ENCODE measurements at places on chromosomes 13 and 19.

DNA sequence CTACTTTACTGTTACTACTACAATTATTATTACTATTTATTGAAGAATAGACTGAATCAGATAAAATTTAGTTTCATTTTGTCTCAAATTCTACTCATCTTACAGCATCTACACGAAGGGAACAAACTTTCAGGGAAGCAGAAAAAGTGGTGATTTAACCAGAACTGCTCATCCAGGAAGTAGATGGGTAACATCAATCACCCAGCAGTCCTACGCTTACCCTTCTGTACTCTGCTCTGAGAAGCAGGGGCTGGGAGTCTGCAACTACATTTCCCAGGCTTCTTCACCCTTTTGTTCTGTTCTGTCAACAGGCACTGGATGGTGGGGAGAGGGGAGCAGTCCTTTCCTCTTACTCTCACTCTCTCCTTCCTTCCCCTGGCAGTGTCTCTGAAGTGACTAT, 31.4 kb upstream of the GGACT start:
- no peak for DNase-seq

- no peak for DNase-seq
Measured at GRCh38 chr13:32048816-32049215, 17.2 kb downstream of the FRY start.

GRCh38 chr19:13796301-13797057, 1.2 kb downstream of the ZSWIM4 start:
- no peak for DNase-seq

DNA sequence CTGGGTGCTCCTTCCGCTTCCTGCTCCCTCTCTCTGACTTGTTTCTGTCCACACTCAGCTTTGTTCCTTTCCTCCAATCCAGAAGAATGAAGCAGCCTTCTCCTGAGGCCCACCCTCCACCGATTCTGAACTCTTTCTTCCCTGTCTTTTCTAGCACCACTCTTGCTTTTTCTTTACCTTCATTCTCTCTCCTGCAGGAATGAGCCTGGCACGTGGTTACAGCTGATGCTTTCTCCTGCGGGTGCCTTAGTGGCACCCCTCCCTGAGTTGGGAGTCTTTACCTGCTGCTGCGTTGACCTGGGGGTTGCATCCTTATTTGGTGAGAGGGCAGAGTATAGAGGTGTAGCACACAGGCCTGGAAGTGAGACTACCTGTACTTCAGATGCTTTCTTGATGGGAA, 6.2 kb downstream of the UBAC2 start:
- no peak for DNase-seq

- DNase-seq = peak; percentile 75
Measured at GRCh38 chr19:17394891-17395415, 957 bp upstream of the CCDC194 start.

- no peak for DNase-seq
Measured at GRCh38 chr19:11942843-11943108, 17.9 kb downstream of the ZNF700 start.

DNA sequence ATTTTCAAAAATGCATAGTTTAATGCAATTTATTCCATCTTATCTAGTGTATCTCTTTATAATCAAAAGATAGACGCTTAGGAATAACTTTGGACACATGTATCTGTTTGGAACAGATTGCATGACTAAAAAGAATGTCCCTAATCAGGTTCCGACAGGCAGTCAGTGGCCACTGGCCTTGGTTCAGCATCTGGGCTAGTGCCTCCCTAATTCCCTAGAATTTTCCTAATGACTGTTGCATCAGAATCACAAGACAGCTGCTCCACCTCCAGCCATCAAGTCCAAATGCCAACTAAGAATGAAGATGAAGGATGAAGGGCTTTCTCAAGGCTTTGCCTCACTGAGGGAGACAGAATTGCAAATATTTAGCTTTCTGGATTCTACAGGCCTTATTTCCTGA, 173.8 kb downstream of the EFNB2 start:
- DNase-seq = no peak

- no peak for DNase-seq
Measured at GRCh38 chr13:75797239-75797638, 161.1 kb downstream of the LMO7 start.

- DNase-seq = no peak
Measured at GRCh38 chr13:99698816-99699099, 197.5 kb downstream of the TM9SF2 start.

- DNase-seq = no peak
Measured at GRCh38 chr13:59991395-59991794, 172.3 kb downstream of the DIAPH3 start.

DNA sequence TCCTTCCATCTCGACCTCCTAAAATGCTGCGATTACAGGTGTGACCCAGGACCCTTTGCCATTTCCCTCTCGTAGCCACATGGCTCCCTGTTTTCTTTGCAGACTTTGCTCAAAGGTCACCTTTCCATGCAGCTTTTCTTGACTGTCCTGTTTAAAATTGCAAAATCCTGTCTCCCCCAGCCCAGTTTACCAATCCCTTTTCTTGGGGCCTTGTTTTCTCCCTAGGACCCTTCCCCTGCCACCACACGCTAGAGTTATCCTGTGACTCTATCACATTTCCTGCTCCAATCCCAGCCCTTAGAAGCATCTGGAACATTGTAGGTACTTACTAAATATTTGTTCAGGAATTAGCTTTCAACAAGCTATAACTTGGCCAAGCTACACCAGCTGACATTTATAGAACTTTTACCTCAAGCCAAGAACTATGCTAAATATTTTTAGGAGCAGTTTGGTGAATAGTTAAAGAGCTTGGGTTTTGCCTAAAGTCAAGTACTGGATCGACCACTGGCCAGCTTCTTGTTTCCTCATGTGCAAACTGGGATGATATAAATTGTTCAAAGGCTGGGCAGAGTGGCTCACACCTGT, 9.1 kb upstream of the SERTAD3 start:
- DNase-seq = no peak

DNA sequence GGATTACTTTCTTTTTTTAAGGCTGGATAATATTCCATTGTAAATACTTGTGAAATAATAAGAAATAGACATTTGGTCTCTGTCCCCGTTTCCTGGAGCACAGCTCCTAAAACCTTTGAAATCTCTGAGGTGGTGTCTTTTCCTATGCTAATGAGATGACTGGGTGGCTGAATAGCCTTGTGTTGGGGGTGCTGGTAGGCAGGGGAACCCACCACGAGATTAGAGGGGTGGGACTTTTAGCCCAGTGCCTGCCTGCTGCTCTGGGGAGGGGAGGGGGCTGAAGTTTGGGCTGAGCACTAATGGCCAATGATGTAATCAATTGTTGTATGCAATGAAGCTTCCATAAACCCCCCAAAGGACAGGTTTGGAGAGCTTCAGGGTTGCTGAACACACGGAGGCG, 175.7 kb downstream of the FGF9 start:
- DNase-seq = no peak

DNA sequence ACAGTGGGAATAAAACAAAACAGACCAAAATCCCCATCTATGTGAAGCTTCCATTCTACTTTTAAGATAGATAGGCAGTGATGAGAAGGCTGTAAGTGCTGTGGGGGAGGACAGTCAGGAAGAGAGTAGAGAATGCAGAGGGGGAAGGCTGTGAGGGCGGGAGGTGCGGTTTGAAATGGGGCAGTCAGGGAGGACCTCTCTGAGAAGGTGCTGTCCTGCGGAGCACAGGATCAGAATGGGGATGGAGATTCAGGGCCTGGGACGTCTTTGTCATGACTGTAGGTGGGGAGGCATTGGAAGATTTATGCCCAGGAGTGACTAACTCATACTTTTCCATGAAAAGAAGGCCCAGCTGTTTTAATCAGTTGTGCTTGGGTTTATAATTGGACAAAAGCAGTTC, 3.9 kb upstream of the GPR183 start:
- DNase-seq = peak; percentile 39

GRCh38 chr19:41597600-41598041, 21.7 kb downstream of the CEACAM21 start:
- peak; percentile 70 for DNase-seq

DNA sequence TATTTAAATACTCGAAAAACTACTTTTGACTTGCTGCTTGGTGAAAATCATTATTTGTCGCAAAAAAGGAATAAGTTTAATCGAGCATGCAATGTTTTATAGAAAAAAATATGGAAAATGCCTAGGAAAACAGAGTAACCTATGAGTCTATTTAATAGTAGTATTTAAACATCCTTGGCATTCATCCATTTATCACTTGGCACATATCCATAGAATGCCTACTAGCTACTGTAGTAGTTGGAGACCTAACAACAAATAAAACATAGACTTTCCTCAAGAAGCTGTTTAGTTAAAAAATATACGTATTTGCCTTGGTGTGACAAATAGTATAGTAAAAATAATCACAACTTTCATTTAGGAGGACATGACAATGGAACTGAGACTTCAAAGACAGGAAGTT, 302.1 kb downstream of the DIAPH3 start:
- DNase-seq = no peak

GRCh38 chr13:104024416-104025170, 958.4 kb upstream of the SLC10A2 start:
- no peak for DNase-seq

GRCh38 chr13:51500687-51501086, 47.9 kb upstream of the INTS6 start:
- DNase-seq = no peak

DNA sequence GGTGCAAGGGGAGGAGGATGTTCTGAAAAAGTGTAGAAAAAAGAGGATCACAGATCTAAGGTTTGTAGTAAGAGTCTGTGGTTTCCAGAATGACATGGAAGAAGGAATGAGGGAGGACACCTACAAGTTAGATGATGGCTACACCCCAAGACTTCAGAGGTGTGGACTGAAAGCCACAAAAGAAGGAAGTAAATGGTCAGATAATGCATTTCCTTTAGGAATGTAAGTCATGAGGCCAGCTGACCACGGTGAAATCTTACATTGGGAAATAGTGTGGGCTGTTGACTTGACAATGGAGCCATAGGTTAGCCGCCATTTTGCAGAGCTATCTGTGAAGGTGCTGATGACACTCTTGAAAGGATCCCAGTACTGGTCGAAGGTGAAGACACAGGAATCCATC, 25.3 kb upstream of the FBXO27 start:
- DNase-seq = no peak

GRCh38 chr13:30045916-30046704, 195.7 kb upstream of the UBL3 start:
- DNase-seq = no peak

DNA sequence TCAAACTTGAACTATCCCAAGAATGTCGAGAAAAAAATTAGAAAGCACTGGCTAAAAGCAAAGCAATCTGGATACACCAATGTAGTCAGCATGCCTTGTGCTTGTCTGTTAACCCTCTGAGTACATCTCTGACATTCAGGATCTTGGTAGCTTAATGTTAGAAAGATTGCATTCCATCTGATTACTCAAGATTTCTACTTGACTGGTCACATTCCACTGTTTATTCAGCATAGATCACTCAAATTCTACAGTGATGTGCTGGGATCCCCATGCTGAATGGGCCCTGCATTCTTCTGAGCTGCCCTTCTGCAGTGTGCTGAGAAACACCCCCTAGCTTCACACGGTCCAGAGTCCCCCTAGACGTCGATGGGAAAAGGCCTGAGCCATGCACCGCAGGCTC, 295.4 kb upstream of the MAB21L1 start:
- DNase-seq = no peak

- DNase-seq = no peak
Measured at GRCh38 chr13:49521224-49521623, 25.5 kb downstream of the PHF11 start.

GRCh38 chr13:79775830-79776229, 294.9 kb downstream of the NDFIP2 start:
- DNase-seq = no peak

DNA sequence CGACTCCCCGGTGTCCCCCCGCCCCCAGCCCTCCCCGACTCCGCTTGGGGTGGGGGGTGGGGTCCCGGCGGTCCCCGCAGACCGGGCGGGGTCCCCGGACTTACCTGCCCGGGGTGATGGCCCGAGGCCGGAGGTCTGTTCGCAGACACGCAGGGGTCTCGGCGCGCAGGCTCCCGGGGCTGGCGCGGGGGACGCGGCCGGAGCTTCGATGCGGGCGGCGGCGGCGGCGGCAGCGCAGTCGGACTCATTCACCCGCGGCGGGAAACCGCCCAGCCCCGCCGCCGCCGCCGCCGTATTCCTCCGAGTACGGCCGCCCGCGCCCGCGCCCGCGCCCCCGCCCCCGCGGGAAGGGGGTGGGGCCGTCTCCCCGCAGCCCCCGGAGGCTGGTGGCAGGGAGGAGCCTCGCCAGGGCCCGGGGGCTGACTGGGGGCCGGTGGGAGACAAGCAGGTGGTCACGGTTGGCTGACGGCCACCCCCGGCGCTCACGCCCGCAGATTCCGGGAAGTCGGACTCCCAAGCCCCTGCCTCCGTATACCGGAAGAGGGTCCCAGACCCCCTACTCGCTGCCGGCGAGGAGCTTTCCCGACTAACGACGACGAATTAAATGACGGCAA, at the start of gene C2CD4C:
Gene C2CD4C, minus strand, starts transcription at position 246 of the 614 bp plus-strand sequence. CDS start 786 bp downstream, outside the sequence.
- peak; percentile 60 for DNase-seq

DNA sequence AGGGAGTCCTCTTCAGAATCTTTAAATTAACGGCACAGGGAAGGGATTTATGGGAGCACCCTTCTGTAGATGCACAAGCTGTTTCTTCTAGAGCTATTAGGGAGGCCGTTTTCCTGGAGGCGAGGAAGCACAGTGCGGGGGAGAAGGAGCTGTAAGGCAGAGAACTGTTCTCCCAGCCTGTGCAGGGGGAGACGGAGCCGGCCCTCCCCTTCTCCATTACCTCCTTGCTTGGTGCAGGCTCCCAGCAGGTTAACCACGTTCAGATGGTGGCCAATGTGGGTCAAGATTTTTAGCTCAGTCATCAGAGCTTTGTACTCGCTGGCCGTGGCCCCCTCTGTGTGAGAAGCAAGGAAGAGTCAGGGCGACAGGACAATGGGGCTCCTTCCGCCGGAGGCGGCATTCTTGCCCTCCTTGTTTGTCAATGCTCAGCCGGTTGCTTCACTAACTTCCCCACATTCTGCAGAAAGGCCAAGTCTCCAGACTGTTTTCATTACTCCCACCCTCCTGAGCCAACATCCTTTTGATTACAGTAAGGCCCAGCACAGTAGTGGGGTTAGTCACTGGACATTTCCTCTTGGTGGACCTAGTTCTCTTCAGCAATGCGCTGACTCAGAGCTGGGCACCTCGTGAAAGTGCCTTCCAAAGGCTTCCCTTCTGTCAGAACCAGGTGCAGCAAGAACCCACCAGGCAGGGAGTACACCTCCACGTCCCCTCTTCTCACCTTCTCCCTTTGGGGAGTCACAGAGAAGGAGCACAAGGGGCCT, 165.4 kb downstream of the FLT1 start:
- DNase-seq = no peak

DNA sequence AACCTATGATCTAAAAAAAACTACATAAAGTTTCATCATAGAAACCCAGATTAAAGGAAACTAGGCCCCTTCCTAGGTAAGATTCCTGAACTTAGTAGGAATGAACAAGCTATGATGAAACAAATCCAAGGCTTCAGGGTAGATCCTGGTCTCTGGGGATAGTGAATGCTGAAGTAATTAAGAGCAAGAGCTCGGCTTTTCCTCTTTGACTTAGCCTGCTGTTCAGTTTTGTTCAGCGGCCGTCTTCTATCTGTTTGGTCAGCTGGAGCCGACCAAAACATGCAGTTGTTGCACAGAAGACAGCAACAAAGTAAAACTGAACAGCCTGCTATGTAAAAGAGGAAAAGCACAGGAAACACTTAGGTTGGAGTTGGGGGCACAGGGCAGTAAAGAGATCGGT, 44.1 kb upstream of the RFXAP start:
- no peak for DNase-seq

All from activated T-cell treated with anti-CD3 and anti-CD28 coated beads, Interleukin-2, amount 50 U/mL, for 24 hours (primary cell).